ENCODE measurements at places on chromosomes 3 and 15.

DNA sequence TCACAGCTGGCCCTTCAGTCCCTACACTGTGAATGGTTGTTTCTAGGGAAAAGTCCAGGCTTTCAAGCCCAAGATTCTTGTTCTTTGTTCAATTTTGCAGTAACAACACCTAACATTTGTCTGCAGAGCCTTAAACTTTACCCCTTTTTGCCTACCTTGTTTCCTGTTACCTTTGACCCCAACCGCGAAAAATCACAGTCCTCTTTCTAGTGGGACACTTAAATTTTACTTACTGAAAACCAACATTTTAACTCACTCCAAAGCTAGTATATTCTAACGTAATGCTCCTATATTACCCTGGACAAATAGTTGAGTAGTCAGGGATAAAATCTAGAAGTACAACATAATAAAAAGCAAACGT, 649 bp upstream of the PIK3CB start:
- DNase-seq: no peak

- no peak for DNase-seq
Measured at GRCh38 chr3:172634948-172635347, 75.9 kb downstream of the NCEH1 start.

GRCh38 chr3:184347321-184348056, 10.1 kb downstream of the FAM131A start:
- peak; percentile 55 for DNase-seq

DNA sequence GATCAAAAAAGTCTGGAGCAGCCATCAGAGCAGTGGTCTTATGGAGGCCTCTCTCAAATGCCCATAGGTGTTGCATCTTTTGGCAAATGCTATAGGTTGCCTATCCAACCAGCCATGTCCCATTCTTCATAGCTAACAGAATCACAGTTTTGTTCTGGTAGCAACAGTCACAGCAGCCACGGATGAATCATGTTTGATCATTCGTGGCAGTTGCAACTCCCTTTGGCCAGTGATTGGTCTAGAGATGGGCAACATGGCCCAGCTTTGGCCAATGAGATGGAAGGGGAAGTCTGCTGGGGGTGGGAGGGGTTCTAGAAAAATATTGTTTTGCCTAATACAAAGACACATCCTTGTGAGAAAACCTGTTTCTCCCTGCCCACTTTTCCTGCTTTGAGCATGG, 50.3 kb upstream of the PPP2R3A start:
- no peak for DNase-seq

- peak; percentile 2 for DNase-seq
Measured at GRCh38 chr15:97522347-97522746, 438.2 kb upstream of the ARRDC4 start.

DNA sequence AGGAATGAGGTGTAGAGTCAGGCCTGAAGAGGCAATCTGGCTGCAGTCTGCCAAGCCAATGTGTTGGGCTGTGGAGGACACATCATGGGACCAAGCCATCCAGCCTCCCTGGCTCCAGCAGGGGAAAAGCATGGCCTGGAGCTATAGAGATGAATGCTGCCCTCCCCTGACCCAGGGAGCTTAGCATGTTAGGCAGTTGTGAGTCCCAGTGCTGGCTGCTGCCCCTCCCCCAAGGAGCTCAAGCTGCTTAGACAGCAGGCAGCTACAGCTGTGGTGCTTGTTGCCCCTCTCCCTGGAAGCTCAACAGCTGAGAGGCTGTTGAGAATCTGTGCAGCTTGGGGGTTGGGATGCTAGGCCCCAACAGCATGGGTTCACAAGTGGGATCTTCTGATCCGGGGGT, 85.6 kb upstream of the DNAJC19 start:
- no peak for DNase-seq

DNA sequence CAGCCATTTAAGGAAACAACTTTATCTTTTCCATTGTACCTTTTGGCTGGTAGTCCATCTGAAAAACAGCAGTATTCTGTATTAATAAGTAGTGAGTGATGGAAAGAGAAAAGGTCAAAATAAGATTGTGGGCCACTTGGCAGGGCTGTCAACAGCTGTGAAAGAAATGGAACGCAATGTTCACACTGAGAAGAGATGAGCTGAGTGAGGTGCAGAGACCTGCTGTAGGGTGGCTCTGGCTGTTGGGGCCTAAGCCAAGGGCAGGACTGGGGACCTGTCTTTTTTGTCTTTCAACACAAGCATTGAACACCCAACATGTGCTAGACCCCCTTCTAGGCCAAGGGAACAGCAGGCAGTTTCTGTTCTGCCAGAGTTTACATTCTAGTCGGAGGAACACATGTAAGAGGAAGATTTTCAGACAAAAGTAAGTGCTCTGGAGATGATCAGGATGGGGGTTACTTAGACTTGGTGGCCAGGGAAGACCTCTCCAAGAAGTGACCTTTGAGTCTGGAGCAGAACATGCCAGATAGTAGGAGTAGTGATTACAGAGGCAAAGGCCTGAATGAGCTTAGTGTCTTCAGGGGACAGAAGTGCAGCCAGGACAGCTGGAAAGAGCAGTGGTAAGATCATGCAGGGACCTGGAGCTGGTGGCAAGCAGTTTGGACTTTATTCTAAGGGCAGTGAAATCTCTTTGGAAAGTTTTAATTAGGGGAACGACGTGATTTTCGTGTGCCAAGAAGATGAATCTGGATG, 29.6 kb downstream of the TSEN2 start:
- DNase-seq: no peak

GRCh38 chr3:117989982-117990381, 1044.7 kb downstream of the IGSF11 start:
- DNase-seq: no peak

DNA sequence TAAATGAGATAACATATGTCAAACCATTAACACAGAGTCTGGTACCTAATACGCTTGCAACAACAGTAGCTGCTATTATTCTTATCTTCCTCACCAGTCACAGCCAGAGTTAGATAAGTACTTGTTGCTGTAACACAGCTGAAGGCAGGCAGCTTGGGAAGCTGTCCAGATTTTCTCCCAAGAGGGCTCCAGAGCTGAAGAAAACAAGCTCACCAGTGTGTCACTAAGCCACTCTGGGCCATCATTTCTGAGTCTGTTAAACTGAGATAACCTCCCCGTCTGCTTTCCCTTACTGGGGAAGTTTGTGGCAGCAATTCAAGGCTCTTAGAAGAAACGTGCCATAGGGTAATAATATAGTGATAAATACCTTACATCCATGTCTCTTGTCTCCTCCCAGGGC, 226.3 kb downstream of the TAFA4 start:
- DNase-seq: no peak

- no peak for DNase-seq
Measured at GRCh38 chr3:135576751-135577150, 388.8 kb upstream of the PPP2R3A start.

- DNase-seq: peak; percentile 10
Measured at GRCh38 chr3:183254487-183255347, 1.7 kb downstream of the B3GNT5 start.

DNA sequence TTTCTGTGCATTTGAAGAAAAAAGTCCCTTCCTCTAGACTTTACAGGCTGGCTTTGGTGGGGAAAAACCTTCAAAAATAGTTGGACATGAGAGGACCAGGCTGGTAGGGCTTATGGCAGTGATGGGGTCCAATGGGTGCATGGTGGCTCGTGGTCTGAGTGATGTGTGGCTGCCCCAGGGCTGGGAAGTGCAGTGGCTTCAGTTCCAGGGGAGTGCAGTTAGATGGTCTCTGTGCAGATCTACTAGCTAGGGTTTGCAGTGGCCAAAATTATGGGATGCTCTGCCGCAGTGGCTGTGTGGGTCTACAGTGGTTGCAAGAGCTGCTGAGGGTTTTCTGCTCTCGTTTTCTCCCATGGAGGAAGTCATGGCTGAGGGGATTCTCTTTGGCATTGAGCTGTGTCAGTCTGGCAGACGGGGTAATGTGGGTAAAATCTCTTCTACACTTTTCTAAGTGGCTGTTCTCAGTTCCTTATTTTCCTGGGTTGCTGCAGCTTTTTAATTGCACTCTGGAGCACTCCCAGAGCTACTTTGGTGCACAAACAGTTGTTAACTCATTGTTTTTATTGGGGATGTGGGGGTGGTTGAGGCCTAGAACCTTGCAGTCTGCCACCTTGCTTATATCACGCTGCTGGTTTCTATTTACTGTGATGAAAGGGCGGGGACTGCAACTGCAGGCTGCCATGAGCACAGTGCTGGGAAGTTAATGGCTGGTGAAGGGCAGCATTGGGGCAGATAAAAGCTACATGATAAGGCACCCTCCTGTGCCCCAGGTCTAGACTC, 1324.6 kb downstream of the NSUN3 start:
- no peak for DNase-seq

- no peak for DNase-seq
Measured at GRCh38 chr3:16449369-16449768, 64.1 kb downstream of the RFTN1 start.

GRCh38 chr15:33309602-33310276, 1.0 kb upstream of the RYR3 start:
- no peak for DNase-seq

DNA sequence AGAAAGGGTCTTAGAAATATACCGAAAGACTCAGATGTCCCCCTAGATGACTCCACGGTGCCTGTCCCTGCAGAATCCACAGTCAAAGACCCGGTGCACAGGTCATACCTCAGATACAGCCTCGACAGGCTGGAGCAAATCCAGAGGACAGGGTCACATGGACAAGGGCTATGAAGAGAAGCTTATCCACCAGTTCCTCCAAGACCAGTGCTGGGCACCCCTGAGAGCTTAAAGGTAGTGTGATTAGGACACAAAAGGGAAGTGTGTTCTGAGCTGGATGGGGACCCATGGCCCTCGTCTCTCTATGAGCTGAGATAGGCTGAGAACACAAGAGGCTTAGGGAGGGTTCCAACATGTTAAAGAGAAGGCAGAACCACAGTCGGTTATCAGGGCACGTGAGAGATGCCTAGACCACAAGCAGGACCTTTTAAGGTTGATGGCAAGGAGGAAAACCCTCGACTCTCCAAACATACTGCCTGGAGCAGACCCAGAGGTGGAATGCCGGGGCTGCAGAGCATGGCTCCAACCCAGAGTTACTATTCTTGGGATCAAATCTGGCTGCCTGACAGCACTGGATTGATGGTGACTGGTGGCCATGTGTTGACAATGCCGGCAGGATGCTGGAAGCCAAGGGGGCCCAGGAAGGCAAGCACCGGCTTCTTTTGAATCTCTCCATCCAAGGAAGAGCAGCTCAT, 46.9 kb downstream of the ADCY5 start:
- no peak for DNase-seq

DNA sequence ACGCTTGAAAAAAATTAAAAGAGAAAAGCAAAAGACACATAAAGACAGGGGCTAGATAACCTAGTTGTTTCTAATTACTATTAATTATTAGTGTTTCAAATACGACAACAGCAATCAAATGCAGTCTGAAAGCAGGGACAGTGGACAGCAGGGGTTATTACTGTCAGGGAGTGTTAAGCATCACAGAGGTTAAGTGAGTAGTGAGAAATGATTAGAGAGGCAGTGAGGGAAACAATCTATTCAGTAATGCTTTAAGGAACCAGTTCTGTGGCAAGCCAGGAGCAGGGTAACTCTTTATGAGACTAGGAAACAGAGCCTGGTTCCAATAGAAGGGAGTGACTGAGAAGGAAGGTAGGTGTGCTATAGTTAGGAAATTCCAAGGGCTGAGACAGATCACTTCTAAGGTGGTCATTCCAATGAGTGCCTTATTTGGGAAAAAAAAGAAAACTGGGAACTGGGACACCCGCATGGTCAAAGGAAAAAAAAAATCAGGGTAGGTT, 15.0 kb downstream of the RYK start:
- no peak for DNase-seq

- no peak for DNase-seq
Measured at GRCh38 chr3:65893631-65894030, 145.1 kb downstream of the MAGI1 start.

DNA sequence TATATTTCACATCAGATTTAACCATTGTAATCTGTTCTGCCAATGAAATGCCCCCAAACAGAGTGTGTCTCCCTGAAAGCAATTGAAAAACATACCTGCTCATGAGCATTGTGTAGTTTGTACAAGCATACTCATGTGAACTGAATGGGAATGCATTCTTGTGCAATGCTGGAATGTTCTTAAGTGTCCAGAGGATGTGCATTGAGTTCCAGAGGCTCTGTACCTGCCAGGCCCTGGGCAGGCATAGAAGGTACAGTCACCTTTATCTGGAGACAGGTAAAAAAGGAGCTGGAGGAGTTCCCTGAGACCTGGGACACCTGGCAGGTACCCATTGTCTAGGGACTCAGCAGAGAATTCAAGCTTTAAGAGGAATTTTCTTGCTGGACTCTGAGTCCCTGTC, 2.8 kb downstream of the MRAS start:
- no peak for DNase-seq

DNA sequence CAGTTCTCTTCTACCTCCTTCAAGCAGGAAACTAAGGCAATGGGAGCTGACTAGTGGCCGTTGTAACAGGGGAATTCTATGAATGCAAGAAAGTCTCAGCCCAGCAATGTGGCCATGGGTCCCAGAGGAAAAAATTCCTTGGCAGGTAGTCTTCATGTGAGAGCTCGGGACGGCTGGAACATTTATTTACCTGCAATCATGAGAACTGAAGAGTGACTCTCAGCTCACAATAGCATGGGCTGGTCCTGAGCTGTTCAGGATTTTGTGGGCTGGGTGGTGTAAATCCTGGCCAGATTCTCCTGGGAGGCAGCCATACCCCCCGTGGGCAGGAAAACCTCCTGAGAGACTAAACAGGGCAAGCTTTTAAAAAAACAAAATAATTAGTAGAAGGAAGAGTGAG, 330.3 kb upstream of the CTNNB1 start:
- no peak for DNase-seq

GRCh38 chr3:13700889-13701288, 152.0 kb downstream of the FBLN2 start:
- no peak for DNase-seq

DNA sequence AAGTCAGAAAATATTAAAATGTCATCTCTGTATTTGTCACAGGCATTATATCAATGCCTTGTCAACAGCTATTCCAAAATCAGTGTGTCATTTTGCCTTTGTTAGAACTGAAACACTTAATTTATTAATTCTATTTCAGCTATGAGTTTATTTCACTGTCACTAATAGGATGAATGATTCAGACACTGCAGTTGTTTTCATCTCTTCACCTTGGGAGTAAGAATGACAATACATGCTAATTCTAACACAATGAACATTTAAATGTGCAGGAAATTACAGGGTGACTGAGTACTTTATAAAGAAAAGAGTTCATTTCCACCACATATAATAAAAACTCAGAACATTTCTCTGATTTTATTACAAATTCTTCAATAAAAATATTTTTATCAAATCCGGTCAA, 109.7 kb downstream of the P2RY1 start:
- no peak for DNase-seq

- DNase-seq: peak; percentile 18
Measured at GRCh38 chr3:115836944-115837343, 213.6 kb downstream of the GAP43 start.

DNA sequence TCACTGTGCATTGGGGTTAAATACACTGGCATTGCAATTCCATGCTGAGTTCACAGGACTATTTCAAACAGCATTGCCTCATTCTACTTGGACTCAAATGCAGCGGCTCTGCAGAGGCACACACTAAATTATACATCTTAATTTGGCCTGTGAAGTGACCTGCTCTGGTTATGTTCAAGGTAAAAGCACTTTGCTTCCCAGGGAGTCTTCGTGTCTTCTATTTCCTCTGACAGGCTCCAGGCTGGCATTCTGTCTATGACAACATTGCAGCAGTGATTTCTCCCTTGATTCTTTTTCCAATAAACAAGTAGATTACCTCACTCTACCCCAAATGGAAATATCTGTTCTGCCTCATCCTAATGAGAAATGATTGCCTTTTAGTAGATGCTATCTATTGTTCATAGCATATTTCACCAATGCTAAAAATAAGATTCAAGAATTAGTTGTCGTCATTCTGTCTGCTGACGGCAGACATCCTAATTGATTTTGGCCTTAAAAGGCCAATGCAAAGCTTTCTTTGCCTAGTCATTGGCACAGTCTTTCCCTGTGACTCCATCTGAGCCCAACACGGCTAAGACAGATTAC, 33.8 kb downstream of the FMN1 start:
- no peak for DNase-seq

Measured in fibroblast of skin of abdomen (primary cell).